ENCODE measurements at places on chromosomes 7 and 10.

GRCh38 chr10:79559726-79560125, 481 bp downstream of the SFTPA2 start:
- no peak for DNase-seq

GRCh38 chr7:9891056-9891455, 1082.6 kb upstream of the PHF14 start:
- no peak for DNase-seq

- DNase-seq, result no peak
Observed at GRCh38 chr7:106485031-106485551, 175.9 kb downstream of the CCDC71L start.

- no peak for DNase-seq
Observed at GRCh38 chr7:8192897-8193296, 69.1 kb downstream of the ICA1 start.

GRCh38 chr10:76430061-76430645, 998.7 kb downstream of the LRMDA start:
- no peak for DNase-seq

GRCh38 chr7:22932896-22933295, 81.0 kb downstream of the HYCC1 start:
- no peak for DNase-seq

DNA sequence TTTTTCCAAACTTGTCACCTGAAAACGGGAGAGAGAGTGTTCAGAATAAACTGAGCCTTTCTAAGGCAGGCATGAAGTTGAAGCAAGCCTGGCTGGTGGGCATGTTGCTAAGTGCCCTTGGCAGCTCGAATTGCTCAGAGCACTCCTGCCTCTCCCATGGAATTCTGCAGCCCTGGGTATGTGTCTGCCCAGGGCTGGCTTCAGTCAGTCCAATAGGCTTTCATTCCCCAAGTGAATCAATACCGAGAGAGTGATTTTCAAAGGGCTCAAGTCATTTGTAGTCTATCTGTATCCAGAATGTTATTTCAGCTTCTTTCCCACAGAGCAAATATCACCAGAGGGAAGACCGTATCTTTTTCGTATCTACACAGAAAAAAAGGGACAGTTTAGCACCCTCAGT, 415.5 kb upstream of the COBL start:
- DNase-seq, result no peak

GRCh38 chr7:63113713-63114285, 884.9 kb upstream of the ZNF722 start:
- no peak for DNase-seq

- DNase-seq, result no peak
Observed at GRCh38 chr7:42314696-42315095, 77.7 kb upstream of the GLI3 start.

GRCh38 chr10:101155896-101156295, 24.8 kb downstream of the TLX1 start:
- no peak for DNase-seq

GRCh38 chr10:23314835-23315239, 29.8 kb downstream of the C10orf67 start:
- DNase-seq, result peak; percentile 74

DNA sequence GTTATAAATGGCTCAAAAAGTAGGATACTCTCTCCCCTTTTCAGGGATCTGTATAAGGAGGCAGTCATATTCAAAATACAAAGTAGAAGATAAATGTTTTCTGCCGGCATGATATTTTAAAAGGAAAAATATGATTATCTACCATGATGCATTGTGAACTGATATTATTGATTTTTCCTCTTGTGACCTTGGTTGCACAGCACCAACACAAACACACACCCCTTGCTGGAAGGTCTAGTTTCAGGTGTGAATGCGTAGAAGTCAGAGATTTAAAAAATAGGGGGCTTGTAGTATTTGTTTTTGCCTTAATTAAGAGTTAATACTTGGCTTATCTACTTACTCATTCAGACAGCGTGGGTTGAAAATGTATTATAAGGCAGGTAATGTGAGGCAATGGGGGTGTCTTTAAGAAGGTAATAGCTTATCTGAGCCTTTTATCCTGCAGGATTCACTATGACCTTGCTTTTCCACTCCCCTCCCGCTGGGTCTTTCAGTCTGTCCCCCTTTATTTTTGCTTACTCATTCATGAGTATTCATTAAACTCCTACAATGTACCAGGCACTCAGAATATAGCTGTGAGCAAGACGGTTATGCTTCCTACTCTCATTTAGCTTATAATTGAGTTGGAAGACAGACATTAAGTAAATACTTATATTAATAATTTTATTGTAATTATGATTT, 390.6 kb downstream of the SDK1 start:
- DNase-seq, result no peak

DNA sequence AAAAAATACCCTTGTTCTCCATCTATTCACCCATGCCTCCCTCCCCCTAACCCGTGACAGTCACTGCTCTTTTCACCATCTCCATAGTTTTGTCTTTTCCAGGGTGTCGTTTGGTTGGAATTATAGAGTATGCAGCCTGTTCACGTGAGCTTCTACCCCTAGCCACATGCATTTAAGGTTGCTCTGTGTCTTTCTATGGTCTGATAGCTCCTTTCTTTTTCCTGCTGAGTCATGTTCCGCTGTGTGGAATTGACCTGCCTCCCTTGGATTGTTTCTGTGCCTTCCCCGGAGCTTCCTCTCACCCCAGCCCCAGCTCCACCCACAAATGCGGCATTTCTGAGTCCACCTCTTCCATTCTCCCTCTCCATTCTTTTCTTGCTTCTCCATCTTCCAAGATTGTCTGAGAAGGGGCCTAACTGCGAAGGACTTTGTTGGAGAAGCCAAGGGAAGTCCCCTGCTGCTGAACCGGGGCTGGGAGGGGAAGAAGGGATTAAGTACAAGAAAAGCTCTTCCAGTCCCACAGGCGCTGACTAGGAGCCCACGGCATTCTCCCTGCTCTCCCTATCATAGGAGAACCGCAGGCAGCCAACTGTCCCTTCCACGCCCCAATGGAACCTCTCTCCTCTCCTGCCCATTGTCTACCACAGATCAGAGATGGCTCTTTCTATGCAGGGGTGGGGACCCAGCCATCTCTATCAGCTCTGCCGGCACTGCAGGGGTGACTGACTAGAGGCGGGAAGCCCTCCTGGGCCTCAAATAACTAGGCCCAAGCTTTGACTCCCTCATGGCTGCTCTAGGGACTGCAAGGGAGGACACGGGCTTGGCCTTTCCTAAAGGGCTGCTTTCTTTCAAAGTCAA, 87.5 kb upstream of the ANLN start:
- no peak for DNase-seq

DNA sequence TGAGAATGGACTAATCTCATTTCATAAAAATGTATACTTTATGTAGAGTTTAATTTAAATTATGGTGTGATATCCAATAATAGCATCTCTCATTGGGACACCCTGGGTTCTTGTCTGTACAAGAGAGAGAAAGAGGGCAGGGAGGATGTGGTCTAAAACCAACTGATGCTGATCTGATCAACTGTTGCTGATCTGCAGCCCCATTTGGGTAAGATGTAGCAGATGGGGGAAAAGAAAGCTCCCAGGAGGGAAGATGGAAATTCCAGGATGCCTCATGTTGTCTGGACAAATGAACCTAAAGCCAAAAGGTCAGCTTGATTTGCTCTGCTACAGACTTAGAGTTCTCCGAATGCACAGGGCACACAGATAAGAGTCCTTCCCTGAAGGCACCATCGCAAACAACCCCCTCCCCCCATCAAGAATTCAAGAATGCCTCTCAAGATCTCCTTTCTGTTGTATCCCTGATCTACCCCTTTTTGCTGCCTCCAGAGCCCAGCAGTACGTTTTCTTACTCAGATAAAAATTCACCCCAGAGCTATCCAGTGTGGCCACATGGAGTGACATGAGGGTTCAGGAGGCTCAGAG, 171.4 kb upstream of the INHBA start:
- no peak for DNase-seq

GRCh38 chr7:141442781-141443180, 108.4 kb upstream of the AGK start:
- no peak for DNase-seq

DNA sequence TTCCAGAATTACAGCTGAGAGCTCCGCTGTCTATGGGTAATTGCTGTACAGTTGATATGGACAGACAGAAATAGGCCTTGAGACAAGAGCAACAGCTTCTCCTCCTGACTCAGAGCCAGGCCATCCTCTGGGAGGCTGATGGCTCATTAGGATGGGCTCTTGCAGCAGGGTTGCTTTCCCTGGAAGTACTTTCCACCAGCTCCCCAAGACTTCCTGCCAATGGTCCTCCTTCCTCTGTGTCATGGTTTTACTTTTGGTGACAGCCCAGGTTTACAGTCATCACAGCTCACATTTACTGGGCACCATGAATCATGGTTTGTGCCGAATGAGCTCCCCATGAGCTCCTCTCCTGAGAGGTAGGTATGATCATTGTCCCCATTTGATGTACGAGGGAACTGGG, 131.8 kb downstream of the HECW1 start:
- no peak for DNase-seq

DNA sequence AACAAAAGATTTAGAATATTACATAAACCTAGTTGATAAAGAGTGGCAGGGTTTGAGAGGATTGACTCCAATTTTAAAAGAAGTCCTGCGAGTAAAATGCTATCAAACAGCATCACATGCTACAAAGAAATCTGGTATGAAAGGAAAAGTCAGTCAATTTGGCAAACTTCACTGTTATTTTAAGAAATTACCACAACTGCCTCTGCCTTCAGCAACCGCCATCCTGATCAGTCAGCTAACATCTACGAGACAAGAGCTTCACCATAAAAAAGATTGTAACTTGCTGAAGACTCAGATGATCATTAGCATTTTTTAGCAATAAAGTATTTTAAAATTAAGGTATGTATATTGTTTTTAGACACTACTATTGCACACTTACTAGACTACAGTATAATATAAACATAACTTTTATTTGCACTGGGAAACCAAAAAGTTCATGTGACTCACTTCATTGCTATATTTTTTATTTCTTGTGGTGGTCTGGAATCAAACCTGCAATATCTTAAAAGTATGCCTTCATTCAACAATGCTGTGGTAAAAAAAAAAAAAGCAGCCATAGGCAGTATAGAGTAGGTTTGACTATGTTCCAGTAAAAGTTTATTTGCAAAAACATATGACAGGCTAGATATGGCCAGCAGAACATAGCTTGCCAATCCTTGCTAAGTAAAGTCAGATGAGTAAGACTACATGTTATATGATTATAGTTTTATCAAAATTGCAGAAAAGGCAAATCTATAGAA, 74.4 kb downstream of the GLCCI1 start:
- DNase-seq, result no peak

- no peak for DNase-seq
Observed at GRCh38 chr7:70706204-70706603, 425.7 kb upstream of the GALNT17 start.

DNA sequence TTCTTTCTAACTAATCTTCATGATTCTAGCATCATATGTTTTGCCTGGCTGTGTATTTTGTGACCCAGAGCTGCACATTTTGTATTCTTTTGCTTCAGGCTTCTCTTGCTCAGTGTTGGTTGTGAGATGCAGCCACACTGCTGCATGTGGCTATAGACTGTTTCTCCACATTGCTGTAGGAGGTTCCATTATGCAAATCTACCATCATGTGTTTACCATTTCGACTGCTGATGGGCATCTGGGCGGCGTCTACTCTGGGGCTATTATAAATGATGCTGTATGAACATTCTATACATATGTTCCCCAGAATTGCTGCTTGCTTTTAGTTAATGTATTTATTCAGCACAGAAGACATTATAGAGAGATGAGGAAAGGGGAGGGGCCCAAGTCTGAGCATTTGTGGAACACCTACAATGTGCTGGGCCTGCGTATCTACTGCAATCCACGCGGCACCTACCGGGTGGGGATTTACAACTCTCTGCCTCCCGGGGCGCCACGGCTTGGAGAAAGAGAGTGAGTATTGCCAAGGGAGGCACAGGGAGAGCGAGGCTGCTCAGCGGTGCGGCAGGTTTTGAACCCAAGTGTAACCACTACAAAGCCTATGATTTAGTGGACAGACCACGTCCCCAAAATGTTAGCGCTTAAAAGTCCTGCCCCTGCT, 172.5 kb downstream of the PRKAG2 start:
- no peak for DNase-seq

DNA sequence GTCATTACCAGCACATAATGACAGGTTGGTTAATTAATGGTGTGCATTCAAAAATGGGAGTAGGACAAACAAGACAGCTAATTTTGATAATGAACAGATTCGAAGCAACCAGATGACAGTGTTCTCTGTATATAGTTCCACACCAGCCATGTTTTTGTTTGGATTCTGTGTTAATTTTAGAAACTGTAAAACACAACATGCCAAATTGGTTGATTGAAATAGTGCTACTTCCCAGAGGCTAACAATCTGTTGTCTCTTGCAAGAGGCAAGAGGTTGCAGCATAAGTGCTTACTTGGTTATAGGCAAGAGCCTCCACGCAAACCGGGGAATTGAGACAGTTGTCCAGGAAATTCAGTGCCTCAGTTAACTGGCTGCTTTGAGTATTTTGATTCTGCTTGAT, 170.2 kb upstream of the HABP2 start:
- DNase-seq, result no peak

DNA sequence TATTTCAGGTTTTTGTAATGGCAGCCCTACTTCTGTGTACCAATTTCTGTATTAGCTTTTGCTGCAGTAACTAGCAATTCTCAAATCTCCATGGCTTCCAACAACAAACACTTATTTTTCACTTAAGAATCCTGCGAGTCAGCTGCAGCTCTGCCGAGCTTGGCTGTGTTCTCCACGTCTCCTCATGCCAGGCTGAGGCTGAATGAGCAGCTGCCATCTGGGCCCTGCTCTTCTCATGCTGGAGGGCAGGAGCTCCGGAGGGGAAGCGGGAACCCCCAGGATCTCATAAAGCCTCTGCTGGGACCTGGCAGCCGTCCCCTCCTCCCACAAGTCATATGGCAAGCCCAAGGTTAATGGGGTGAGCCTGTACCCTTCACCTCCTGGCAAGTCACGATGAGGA, 591.1 kb downstream of the SDK1 start:
- no peak for DNase-seq

- DNase-seq, result no peak
Observed at GRCh38 chr10:95941115-95941514, 33.3 kb downstream of the CC2D2B start.

DNA sequence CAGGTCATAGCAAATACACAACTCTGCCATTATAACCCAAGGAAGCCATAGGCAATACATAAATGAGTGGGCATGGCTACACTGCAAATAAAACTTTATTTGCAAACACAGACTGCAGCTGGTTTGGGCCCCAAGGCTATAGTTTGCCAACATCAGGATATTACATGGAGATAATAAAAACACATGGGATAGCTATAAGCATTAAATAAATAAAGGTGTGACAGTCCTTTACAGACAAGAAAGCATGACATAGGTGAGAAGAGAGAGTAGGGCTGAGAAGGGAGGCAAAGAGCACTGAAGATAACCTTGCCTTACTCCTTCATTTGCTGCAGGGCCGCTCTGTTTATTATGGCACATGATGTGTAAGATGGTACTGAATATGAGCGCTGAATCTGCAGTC, 135.1 kb upstream of the GHITM start:
- no peak for DNase-seq

GRCh38 chr10:119149729-119150128, 15.8 kb downstream of the SFXN4 start:
- DNase-seq, result peak; percentile 42

GRCh38 chr10:132574783-132575319, 37.3 kb downstream of the INPP5A start:
- no peak for DNase-seq

All from CD4-positive, alpha-beta T cell treated with Interleukin-17A for 4 hours (primary cell).